D721Med (cell line): ENCODE measurements at places on chromosomes 1 and 21.

- DNase-seq: no peak
Observed at GRCh38 chr21:28604946-28605537, 387.6 kb downstream of the LTN1 start.

DNA sequence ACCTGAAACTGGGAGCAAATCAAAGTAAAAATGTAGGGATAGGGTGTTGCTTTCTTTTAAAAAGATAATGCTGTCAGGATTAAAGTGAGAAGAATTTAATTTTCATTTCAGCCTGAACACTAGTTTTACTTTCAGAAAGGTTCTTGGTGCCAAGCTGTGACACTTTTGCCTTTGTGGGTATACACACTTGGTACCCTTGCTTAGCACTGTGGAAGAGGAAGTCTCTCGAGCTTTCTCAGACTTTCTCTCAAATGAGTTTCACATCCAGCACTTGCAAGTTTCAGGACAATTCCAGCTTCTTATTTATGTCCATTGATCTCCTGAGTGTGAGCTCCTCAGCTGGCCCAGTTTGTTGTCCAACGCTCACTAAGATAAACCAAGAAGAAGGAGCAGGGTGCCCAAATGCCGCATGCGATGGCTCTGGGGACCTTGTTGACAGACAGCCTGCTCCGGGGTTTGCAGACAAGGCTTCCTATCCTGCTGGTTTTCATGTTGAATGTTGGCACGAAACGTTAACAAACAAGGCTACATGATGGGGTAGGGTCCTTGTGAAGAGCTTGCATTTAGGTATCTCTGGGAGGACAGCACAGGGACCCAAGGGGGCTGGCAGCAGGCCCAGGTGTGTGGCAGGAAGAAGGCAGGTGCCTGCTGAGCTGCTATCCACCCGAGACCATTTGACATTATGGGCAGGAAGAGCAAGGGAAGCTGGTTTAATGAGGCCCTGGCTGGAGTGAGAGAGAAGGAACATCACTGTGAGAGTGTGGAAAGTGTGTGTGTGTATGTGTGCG is 79.7 kb downstream of the POFUT2 start:
- DNase-seq: no peak

- DNase-seq: no peak
Observed at GRCh38 chr21:32070676-32071330, 198.0 kb downstream of the HUNK start.

DNA sequence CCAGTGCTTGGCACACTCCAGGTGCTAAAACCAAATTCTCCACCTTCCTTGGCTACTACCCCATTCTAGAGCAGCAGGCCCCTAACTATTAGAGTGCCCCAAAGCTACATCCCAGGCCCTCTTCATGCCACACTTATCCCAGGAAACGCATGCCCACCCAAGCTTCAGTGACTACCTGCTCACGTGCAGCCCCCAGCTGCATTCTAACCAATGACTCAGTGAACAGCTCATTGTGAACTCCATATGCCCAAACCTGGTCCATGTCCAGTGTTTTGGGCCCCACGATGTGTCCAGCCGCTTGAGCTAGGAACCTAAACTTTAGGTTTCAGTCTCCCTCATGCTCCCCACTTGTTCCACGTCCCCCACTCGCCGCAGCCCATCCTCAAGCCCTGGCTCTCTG is 41.5 kb downstream of the NKAIN1 start:
- DNase-seq: no peak

- no peak for DNase-seq
Observed at GRCh38 chr1:15023205-15023604, 130.3 kb upstream of the TMEM51 start.

GRCh38 chr1:17776426-17776825 is 21.3 kb downstream of the ACTL8 start:
- DNase-seq: no peak

DNA sequence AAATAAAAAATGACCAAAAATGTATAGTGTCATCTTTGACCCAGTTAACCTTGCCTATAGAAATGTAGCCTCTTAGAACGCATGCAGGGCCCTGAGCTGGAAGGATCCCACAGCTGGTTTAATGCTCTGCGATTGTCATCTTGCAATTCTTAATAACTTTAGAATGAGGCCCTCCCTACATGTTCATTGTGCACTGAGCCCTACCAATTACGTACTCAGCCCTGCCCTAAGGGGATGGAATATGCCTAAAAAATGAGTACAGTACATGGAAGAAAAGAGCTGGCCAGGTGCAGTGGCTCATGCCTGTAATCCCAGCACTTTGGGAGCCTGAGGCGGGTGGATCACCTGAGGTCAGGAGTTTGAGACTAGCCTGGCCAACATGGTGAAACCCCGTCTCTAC is 57.8 kb upstream of the BCAR3 start:
- DNase-seq: no peak

DNA sequence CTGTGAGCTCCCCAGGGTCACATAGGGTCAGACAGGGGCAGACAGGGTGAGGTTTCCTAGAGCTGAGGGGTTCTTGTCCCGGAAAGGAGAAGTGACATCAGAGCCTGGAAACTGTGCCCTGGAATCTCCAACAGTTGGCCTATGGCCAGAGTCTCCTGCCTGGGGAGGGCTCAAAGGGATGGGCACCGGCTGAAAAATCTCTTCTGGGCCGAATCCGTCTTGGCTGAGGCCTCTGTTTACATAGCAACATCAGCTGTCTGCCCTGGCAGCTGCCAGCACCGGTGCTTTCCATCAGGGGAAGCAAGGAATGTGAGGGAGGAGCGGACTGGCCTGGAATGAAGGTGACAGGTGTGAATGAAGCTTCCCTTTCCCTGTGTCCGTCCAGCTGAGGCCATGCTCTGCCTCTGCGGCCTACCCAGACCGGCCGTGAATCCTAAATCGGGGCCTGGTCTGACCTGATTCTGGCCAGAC is 30.7 kb downstream of the VASH2 start:
- no peak for DNase-seq

DNA sequence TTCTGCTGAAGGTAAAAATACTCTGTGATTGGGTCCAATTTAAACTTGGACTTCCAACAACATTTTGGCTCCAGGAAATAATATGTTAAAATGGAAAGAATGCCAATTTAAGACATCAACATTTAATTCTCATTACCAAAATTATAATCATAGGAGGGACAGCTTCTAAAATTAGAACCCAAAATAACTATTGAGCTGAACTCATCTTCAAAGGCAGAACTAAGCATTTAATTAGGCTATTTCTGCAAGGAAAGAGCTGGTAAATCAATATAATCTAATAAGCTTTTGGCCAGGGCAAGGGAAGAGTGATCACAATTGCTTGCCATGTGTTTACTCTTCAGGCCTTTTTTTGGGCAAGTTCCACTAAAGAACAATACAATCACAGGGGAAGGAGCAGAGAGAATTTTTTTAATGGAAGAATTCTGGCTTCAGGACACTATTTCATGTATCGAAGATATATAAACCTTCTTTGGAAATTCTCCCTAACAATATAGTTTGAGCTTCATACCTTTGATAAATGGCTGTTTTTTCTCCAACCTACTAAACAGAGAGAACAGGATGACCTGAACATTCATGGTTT is 133.1 kb upstream of the PTBP2 start:
- no peak for DNase-seq

- no peak for DNase-seq
Observed at GRCh38 chr1:183024317-183025009, 1.2 kb downstream of the LAMC1 start.

DNA sequence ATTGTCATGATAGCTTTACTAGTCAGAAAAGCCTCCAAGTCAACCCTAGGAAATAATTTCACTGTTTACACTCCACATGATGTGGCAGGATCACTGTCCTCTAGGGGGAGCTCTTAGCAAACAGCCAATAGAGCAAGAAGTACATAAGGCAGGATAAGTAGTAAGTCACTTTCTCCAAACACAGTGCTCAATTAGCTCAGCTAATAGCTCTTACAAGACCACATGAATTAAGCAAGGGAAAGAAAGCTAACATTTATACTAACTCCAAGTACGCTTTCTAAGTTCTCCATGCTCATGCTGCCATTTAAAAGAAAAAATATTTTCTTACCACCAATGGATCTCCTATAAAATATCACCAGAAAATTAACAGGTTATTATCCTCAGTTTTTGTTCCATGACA is 66.9 kb upstream of the LRIF1 start:
- no peak for DNase-seq

DNA sequence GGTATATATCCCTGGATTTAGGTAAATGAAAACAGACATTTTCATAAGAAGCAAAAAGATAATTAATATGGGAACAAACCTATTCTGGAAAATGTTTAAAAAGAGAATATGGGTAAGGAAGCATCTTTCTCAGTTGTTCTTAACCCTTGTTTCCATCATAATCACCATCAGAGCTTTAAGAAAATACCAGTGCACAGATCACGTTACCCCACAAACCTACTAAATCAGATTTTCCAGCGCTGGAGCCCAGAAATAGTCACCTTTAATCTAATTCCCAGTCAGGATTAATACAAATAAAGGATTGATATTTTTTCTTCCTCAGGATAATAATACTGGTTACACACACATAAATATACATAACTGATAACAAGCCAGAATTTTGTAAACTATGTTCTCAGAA is 44.6 kb downstream of the PTPRC start:
- no peak for DNase-seq

GRCh38 chr1:246678816-246679793 is 45.1 kb upstream of the SCCPDH start:
- no peak for DNase-seq

DNA sequence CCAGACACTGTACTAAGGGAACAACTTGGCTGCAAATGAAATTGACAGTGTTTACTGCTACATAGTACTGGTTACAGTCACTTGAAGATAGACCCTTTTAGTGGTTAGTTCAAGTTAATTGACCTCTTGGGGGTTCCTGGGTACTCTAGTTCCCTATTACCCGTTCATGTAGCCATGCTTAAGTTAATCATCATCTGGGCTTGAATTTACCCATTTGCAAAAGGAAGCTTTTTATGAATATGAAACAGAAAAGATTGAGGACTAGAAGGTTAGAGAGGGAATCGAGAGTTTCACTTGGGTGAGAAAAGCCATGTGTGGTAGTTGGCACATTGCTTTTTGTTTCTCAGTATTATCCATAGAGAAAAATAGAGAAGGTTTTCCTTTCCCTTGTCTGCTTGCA is 2.7 kb downstream of the MIA3 start:
- no peak for DNase-seq

- DNase-seq: no peak
Observed at GRCh38 chr1:93740601-93741031, 59.0 kb upstream of the BCAR3 start.

GRCh38 chr1:89804642-89805237 is 16.1 kb upstream of the LRRC8D start:
- DNase-seq: no peak

- no peak for DNase-seq
Observed at GRCh38 chr1:162018418-162018817, 5.3 kb downstream of the OLFML2B start.

DNA sequence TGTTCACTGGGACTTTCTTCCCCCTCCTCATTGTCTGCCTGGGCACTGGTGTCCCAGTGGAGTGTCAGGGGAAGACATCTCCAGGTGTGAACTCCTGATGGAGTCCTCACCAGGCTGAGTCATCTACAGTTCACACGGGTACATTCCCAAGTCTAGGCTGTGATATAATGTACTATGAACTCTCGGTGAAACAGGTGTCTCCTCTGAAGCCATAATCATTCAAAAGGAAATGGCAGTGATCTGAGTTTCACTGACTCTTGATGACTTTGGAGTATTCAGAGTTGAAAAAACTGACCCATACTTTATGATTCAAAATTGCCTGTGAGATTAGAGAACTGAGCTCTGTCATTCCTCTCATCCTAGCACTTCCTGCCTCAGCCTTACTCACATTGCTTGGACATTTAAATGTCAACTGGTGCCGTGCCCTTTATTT is 9.1 kb downstream of the LAMC2 start:
- DNase-seq: no peak

- DNase-seq: no peak
Observed at GRCh38 chr1:201713086-201713810, 115.7 kb upstream of the IPO9 start.

DNA sequence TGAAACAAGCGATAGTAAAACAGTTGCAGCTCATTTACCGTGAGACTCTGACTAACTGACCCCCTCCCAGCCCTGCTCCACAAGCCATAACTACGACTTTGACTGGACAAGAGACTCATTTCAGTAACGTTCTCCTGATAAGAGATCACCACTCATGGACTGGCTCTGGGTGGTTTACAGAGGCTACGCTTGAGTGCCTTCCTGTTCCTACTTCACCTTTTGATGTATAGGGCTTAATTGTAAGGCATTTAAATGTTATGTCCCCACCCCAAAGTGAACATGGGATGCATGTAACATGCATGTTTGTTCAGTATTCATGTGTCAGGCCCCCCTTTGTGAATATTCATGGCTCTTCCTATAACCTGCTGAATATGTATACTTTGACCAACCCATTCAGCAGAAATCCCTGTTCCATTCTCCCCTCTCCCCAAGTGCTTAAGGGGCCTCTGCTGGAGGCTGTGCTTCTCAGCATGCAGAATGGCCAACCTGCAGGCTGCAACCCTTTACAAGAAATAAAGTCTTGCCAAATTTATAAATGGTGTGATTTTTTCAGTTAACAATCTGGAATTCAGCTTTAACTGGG is 50.7 kb upstream of the SPOCD1 start:
- DNase-seq: no peak

- DNase-seq: no peak
Observed at GRCh38 chr1:170623171-170623570, 40.8 kb upstream of the PRRX1 start.

GRCh38 chr1:9761855-9762254 is 61.9 kb downstream of the CLSTN1 start:
- DNase-seq: no peak

- peak; percentile 56 for DNase-seq
Observed at GRCh38 chr1:26284597-26285347, 4.9 kb downstream of the SH3BGRL3 start.

GRCh38 chr1:58620926-58621325 is 43.9 kb upstream of the TACSTD2 start:
- DNase-seq: no peak

DNA sequence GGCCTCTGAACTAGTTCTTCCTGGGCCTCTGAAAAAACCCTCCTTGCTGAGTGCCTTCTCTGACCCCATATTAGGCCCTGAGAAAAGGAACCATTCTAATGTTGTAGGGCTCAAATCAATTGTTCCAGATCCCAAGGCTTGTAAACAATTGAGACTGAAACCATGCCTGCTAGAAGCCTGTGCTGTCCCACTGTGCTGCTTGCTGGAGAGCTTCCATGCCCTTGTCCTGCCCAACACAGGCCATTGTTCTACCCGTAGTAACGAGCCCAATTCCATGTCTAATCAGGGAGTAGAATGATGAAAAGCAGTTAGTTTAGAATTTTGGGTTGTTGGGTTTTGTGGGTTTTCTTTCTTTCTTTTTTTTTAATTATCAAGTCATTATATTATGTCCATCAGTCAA is 47.4 kb downstream of the ZNF281 start:
- no peak for DNase-seq

GRCh38 chr1:14437417-14437918 is 161.0 kb upstream of the KAZN start:
- no peak for DNase-seq

- no peak for DNase-seq
Observed at GRCh38 chr1:6519935-6520671, 28.6 kb upstream of the PLEKHG5 start.

- no peak for DNase-seq
Observed at GRCh38 chr1:95966866-95967265, 732.9 kb downstream of the RWDD3 start.
